ENCODE measurements at places on chromosomes 7 and 10.

GRCh38 chr10:78761311-78761781 is 307.4 kb upstream of the ZMIZ1 start:
- DNase-seq, result no peak

DNA sequence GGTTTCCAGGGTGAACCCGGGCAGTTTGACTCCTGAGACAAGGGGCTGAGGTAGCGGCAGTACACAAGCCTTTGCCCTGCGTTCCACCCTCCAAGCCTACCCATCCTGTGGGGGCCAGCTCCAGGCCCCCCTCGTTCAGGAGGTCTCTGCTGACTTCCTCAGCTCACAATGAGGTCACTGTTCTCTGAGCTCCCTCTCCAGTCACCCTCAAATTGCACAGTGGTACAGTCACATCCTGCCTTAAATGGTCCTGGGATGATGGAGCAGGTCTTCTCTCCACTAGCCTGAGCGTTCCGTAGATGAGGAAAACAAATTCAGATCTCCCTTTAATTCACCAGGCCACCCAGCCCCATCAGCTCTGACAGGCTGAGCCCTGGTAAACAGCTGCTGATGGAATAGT is 90.2 kb downstream of the SH3PXD2A start:
- DNase-seq, result peak; percentile 15

GRCh38 chr10:102770792-102771191 is 27.0 kb downstream of the WBP1L start:
- no peak for DNase-seq

DNA sequence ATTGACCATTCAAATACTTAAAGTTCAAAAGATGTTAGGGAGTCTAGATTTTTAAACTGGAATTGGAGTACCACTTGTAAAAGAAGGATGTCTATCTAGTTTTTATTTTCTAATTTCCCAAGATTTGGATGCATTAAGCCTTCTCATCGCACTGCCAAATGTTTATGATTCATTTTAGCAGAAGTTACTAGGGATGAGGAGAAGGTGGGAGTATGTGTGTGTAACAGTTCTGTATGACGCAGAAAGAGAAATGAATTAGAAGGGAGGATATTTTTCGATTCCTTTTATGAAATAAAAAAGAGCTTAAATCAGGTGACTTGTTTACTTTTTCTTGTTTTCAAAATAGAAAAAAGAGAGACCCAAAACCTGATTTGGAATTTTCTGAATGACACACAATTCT is 6.8 kb upstream of the SLK start:
- DNase-seq, result no peak

DNA sequence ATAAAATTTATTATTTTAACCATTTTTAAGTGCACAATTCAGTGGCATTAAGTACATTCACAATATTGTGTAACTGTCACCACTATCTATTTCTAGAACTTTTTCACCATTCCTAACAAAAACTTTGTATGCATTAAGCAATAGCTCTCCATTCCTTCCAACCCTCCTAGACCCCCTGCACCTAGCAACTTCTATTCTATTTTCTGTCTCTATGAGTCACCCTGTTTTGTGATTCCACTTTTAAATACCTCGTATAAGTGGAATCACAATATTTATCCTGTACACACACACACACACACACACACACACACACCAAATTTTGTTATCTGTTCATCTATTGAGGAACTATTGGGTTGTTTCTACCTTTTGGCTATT is 89.2 kb downstream of the ARID5B start:
- no peak for DNase-seq

- no peak for DNase-seq
Measured at GRCh38 chr7:37489703-37490102, 41.0 kb upstream of the ELMO1 start.

DNA sequence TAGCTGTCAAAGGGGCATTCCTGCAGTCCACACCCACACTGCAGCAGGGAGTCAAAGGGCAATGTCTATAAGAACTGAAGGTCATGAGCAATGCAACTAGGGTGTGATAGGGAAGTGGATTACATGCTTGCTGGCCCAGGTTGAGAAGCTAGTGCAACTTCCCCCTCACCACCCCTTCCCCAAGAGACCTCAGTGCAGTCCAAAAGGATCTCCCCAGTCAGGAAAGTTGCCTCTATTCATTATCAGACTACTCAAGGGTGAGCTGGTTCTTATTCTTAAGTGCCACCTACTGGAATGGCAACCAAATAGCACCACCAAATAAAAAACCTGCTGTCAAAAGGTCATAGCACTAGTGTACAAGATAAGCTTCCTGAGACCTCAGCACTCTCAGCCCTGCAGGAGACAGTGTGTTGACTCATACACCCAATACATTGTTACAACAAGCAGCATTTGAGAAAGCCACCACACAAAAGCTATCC is 28.2 kb downstream of the MTERF1 start:
- no peak for DNase-seq

- DNase-seq, result no peak
Measured at GRCh38 chr7:17994079-17994850, 33.4 kb downstream of the PRPS1L1 start.

DNA sequence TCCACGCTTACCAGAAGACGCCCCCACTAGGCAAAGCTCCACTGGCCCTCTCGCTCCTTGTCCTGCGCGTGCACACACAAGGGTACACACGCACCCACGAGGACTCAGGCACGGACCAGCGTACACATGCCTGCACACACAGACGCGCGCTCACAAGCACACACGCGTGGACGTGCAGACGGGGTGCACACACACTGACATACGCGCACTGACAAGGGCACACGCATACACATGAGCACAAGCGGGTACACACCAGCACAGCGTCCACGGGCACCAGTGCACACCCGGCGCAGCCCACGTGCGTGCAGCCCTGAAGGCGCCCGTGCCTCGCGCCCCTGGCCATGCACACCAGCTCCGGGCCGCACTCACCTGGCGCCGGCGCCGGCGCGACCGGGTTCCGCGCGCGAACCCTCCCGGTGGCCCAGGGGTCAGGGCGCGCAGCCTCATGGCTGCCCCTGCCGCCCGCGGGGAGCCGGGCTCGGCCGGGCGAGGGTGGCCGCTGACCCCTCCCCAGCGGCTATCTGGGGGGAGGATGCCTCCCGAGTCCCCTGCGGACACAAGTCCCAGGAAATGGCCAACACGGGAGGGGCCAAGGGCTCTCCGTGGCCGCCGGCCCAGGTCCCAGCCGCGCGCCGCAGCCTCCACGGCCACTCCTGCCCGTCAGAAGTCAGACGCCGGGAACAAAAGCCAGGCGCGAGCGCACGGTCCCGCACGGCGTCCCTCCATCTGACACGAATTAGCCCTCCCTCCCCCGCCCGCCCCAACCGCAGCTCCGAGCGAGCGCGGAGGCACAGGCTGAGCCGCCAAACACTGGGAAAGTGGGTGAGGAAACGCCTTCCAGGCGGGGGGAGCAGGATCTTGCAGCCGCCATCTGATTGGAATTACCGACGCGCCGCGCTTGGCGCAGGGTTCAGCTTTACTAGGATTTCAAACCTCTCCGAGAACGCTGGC is 45.0 kb downstream of the TNS3 start:
- peak; percentile 75 for DNase-seq

DNA sequence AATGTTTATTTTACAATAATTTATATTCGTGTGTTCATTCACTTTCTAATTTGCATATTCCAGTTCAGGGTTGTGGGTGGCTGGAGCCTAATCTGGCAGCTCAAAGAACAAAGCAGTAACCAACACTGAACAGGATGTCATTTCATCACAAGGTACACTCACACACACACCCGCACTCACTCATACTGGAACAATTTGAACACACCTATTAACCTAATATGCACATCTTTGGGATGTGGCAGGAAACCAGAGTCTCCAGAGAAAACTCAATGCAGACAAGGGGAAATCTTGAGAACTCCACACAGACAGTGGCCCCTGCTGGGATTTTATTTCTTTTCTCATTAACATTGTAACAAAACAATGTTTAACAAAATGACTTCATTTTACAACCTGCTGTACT is 97.4 kb downstream of the TWIST1 start:
- no peak for DNase-seq

- no peak for DNase-seq
Measured at GRCh38 chr7:135731-136645, 56.4 kb upstream of the FAM20C start.

GRCh38 chr10:77819210-77820112 is 107.1 kb downstream of the DLG5 start:
- DNase-seq, result no peak

DNA sequence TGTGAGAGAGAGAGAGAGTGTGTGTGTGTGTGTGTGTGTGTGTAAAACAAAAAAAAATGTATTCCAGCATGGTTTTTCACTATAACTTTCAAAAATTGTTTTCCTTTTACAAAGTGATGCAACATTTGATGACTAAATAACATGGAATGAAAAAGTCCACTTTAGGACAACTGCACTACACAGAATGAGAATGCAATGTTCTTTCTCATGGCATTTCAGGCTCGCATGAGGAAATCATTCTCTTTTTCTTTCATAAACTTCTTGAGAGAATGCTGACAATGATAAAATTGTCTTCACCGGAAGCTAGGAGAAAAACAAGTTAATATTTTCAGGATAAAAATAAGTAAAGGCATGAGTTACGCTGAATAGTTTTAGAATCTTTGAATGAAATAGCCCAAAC is 53.7 kb downstream of the SLC16A12 start:
- peak; percentile 86 for DNase-seq

DNA sequence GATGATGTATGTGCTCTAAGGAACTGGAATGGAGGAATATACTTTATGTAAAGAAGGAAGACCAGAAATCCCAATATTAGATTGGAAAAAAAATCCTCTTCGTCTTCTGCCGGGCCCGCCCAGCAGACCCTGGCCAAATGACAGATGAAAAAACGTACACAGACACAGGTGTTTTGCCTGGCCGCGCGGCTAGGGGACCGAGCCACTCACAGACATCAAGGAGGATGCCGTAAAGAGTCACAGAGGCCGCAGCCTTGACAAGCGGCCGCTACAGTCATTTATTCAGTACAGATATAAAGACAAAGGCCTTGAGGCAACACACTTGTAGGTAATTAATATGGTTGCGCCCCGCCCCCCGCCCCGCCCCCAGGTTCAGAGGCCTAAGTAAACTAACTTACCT is 594.1 kb downstream of the GRM8 start:
- no peak for DNase-seq

- no peak for DNase-seq
Measured at GRCh38 chr7:124765401-124766352, at the start of gene GPR37. Gene GPR37 (minus strand): TSS chr7:124765792. CDS start chr7:124764976, 816 bp downstream.

GRCh38 chr7:152074673-152075072 is 49.2 kb downstream of the GALNT11 start:
- no peak for DNase-seq

DNA sequence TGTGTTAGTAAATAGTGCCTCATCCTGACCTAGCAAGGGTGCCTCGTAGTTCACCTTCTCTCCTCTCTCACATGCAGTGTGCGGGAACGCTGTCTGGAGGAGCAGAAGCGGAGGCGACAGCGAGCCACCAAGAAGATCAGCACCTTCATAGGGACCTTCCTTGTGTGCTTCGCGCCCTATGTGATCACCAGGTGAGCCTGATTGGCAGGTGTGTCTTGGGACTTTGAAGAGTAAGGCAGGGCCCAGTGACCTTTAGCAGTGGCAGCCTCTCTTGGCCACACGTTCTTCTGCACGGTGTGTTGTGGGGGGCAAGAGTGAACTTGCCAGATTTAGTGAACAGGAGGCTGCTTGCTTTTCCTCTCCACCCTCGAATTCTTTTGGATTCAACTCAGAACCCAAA is 8.6 kb downstream of the GPR26 start:
- DNase-seq, result no peak

- DNase-seq, result no peak
Measured at GRCh38 chr10:64101606-64102263, 580.5 kb downstream of the REEP3 start.

DNA sequence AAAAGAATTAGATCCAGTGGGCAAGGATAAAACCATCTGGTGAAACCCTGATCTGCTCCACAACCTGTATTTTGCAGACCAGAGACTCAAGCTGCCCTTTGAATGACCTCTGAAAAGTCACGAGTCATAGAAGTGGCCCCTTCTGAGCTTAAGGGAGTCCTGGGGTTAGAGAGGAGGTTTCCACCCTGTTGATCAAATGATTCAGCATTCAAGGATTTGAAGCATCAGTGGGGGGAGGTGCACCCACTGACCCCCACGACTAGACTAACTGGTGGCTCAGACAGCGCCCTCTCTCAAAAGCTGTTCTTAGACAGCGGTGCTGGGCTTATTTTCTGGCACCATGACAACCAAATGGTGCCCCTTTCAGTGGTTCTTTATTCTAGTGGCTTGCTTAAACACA is 44.3 kb downstream of the PLCE1 start:
- DNase-seq, result no peak

DNA sequence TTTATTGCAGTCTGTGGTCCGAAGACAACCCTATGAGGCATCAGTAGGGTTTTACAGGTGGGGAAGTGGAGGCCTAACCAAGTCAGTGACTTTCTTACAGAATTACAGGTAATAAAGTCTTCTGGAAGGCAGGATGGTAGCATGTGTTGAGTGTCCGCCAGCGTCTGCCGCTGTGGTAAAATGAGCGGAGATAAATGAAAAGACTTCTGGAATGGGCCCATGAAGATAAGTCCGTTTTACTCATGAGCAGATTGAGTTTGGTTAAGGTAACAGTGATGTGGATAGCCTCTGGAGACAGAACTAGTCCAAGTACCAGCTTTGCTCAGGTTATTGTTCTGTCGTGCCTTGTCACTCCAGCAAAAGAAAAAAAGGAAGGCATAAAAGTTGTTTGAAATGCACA is 966 bp downstream of the FBH1 start:
- no peak for DNase-seq

Measured in fibroblast of skin of left biceps (primary cell).